ENCODE measurements at places on chromosomes 11 and 22.
A peak's percentile ranks its signal among the peaks of the same experiment; 100 is the strongest.

DNA sequence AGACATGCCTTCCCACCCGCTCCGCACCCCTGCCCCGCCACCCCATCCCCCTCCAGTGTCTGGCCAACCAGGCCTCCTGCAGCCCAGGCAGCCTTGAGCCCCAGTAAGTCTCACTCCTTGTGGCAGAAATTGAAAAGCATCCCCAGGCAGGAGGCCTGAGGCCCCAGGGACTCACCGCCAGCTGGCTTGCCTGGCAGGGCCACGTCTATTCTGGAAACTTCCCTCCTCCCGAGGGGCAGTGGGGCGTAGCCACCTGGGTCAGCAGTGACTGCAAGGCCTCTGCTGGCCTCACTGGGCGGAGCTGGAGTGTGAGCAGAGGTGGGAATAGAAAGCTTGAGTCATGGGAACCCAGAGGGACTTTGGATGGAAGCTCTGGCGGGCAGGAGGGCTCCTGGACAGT, 26.3 kb downstream of the ANO1 start:
- no peak for DNase-seq

GRCh38 chr11:62680825-62681240, 2.0 kb upstream of the UBXN1 start:
- peak; percentile 13 for DNase-seq

DNA sequence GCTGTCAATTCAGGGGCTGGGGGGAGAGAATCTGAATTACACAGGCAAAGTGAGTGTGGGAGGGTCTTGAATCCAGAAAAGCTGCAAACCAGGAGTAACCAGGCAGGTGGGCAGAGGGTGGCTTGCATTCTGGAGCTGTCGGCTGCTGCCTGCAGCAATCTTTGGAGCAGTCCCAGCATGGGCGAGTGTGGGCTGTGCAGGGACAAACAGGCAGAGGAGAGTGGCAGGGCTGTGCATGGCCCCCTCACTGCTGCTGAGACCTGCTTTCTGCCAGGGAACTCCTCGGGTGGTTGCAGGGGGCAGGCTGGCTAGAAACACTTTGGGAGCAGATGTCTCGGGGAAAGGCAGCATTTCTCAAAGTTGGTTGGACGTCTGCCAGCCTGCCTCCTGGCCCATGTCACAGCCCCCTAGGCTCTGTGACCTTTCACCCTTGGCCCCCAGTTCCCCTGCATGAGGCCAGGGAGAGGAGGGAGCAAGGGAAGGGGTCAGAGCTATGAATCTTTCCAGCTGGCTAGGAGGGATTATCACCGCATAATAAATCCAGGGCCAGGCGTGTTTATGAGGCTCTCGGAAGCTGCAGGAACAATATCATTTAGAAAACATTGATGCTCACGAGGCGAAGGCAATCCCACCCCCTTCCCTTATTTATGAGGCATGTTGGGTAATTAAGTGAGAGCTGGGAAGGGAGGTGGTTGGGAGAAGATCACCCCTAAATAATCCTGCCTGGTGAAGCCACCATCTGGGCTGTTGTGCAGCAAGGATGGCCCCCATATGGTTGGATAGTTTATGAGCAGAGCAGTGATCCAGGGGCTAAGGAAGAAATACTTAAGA, 212.3 kb upstream of the NCAM1 start:
- no peak for DNase-seq

DNA sequence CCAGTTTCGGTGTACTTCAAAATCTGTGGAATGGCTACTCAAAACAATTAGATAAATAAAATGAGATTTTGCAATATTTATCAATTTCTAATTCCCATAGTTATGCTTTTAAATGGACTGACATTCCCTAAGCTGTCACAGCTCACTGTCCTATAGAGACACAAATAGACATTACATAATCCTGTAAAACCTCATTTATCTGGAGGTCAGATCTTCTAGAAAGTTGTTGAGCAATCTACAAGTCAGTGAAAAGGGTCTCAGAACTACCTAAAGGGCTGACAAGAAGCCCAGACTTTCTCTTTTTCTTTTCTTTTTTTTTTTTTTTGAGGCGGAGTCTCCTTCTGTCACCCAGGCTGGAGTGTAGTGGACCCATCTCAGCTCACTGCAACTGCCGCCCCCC, 12.0 kb downstream of the ALG8 start:
- no peak for DNase-seq

GRCh38 chr11:117839380-117839881, 14.9 kb upstream of the FXYD2 start:
- no peak for DNase-seq

DNA sequence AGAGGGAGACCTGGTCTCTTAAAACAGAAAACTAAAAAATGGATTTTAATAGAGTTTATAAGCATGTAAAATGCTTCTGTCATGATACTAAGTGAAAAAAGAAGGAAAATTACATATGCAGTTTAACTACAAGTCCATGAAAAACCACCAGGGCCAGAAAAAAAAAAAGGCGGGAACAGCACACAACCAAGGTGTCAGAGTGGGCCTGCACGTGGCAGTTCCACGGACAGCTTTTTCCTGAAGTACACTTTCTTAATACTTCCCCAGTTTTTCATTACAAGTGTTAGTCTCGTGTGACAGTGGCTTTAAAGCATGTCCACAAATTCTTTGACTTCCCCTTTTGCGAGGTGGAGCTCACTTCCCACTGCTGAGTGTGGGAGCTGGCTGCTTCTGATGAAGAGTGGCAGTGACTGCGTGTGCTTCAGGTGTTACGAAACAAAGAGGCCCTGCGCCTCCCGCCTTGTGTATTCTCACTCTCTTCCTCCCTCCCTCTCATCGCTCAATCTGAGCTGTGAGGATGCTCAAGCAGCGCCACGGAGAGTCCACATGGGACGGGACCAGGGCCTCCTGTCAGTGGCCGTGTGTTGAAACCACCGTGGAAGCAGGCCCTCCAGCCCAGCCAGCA, 16.4 kb downstream of the PPM1F start:
- DNase-seq = no peak

GRCh38 chr11:11230087-11230486, 123.0 kb downstream of the CSNK2A3 start:
- DNase-seq = no peak

- no peak for DNase-seq
These were observed 226.6 kb downstream of the ST3GAL4 start for GRCh38 chr11:126581871-126582648.

DNA sequence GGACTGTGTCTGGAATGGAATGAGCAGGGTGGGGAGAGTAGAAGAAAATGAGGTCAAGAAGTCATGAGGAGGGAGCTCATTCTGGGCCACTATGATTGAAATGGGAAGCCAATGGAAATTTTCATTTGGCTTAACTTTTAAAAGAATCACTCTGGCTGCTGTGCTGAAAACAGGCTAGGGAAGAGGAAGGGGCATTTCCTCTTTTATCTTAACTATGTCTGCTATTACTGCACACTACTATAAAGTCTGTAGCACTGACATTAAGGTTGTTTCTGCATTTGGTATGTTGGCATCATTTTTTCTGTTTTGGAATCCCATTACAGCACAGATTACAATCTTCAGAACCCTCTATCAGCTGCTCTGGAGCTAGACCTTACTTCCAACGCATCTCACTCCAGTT, 8.2 kb downstream of the PATL1 start:
- no peak for DNase-seq

DNA sequence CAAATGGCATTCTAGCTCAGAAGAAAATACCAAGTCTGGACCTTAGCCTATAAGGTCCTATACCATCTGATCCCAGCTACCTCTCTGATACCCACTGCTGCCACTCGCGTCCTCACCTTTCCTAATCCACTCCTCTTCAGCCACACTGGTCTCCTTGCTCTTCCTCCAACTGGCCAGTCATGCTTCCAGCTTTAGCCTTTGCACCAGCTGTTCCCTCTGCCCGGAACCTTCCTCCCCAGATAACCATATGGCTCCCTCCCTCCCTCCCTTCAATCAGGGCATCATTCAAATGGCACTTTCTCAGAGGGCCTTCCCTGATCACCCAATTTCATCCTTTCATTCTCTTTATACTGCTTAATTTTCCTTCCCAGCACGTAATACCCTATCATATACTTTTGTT, 67.9 kb downstream of the KCNC1 start:
- no peak for DNase-seq

GRCh38 chr11:128604723-128605122, 17.4 kb upstream of the ETS1 start:
- DNase-seq = no peak

GRCh38 chr11:12768726-12769673, 94.8 kb downstream of the TEAD1 start:
- no peak for DNase-seq

DNA sequence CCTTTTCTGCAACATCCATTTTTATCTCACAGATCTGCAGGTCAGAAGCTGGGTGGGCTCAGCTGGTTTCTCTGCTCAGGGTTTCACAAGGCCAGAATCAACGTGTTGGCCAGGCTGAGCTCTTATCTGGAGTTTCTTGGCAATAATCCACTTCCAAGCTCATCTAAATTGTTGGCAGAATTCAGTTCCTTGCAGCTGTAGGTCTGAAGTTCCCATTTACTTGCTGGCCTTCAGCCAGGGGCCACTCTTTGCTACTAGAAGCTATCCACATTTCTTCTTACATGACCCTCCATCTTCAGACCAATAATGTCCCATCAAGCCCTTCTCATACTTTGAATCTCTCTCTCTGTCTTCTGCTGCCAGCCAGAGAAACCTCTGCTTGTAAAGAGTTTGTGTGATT, 103.5 kb downstream of the WNT11 start:
- no peak for DNase-seq

DNA sequence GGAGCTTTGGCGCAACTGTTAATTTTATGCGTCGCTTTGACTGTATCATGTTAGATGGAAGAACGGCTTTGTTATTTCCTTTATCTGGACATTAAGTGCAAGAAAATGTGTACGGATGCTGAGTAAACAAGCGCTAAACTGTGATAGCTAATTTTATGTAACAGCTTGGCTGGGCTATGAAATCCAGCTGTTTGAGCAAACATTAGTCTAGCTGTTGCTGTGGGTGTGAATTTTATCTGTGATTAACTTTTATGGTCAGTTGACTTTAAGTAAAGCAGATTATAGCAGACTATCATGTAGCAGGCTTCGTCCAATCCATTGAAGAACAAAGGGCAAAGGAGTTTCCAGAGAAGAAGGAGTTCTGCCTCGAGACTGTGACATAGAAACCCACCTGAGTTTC, 14.0 kb downstream of the OR8A1 start:
- DNase-seq = no peak

DNA sequence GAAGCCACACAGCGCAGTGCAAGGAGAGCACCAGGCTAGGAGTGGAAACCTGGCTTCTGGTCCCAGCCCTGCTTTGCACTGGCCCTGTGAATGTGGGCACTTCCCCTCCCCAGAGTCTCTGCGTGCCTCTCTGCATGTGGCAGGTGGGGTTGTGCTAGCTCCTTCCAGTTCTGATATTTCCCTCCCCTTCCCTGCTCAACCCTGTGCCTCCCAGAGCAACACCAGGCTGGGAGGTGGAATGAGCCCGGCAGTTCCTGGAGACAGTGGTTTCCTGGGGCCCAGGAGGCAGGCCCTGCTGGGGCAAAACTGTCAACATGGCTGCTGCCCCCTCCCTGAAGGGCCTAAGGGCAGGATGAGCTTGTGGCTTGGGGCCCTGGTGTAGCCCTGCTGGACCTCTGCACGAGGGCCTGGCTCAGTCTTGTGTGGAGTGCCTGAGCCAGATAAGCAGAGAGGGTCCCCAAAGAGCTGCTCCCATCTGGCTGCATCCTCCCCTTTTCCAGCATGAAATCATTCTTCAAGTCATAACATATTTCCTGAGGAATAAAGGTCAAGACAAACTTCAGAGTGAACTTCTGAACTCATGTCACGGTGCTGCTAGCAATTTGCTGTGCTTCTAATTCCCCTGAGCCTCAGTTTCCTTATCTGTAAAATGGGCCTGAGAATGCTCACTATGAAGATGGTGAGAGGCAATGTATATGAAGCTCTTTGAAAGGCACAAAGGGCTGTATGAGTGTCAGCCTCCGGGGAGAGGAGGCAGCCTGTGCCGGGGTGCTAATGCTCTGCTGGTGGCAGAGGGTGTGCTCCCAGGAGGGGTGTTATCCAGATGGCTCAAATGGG, 116.0 kb downstream of the GRIK4 start:
- DNase-seq = no peak

DNA sequence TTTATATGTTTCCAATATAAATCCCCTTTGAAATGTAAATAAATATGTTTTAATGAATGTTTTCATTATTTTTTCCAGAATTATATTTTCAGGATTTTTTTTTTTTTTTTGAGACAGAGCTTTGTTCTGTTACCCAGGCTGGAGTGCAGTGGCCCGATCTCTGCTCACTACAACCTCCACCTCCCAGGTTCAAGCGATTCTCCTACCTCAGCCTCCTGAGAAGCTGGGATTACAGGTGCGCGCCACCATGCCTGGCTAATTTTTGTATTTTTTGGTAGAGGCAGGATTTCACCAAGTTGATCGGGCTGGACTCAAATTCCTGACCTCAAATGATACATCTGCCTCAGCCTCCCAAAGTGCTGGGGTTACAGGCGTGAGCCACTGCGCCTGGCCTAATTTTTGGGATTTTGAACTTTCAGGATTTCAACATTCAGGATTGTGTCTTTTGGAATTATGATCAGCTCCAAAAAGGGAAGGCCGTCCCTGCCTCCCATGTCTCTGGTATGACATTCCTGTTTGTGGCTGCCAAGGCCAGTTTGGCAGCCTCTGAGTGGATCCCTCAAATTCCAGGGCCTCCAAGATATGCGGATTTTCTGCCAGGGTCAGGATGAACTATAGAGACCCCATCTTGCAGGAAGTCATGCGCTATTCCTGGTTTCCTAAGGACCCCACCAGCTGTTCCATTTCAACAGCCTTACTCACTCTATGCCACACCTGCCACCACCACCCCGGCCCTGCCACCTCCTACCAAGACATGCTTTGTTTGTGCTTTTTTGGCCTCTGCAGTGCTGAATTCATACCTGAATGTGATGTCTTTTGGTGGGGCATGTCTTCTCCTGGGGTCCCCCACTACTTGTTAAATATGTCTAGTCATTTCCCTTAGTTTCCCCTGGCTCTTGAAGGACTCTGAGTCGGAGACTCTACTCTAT, 21.9 kb upstream of the TMPRSS4 start:
- no peak for DNase-seq

GRCh38 chr22:31243339-31244045, 31.4 kb downstream of the LIMK2 start:
- no peak for DNase-seq

GRCh38 chr11:30313580-30313979, 9.3 kb upstream of the ARL14EP start:
- DNase-seq = no peak

GRCh38 chr11:46427364-46427763, 35.8 kb upstream of the CHRM4 start:
- DNase-seq = no peak

GRCh38 chr22:44337678-44338004, 24.9 kb upstream of the SHISAL1 start:
- DNase-seq = no peak

GRCh38 chr11:125910226-125910849, 6.0 kb downstream of the DDX25 start:
- no peak for DNase-seq

DNA sequence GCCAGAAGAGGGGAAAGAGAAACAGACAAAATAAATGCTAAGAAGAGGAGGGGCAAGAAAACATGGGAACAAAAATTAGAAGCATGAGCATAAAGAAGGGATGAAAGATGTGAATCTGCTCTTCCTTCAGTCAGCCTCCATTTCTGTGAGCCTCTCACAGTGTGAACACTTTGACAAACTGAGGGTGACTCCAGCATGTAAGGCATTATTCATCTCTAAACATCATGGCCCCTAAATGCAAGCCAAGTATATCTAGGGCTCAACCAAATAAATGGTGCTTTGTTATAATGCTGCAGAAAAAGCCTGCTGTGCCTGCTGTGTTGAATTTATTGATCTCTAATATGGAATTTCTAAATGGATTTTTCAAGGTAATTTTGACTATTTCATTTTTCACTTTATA, 281.3 kb downstream of the TTC28 start:
- no peak for DNase-seq

GRCh38 chr11:117361432-117361831, 33.8 kb downstream of the CEP164 start:
- no peak for DNase-seq
